ENCODE measurements at places on chromosomes 12 and 14.

DNA sequence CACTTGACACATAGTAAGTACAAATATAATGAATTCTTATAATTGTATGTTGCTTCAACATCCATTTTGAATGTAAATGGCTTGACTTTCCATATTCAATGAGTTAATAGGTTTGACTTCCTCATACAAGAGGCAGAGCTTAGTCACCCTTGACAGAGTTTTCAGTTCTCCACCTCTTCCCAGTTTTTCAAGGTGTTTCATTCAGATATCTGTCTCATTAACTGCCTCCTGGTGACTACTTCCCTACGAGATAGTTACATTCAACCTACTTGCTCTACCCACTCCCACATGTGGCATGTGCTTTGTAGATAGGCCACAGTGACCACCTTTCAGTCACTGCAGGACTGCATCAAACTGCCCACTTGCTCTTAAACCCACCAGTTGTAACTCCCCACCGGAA is 60.0 kb downstream of the MYF5 start:
- no peak for DNase-seq

DNA sequence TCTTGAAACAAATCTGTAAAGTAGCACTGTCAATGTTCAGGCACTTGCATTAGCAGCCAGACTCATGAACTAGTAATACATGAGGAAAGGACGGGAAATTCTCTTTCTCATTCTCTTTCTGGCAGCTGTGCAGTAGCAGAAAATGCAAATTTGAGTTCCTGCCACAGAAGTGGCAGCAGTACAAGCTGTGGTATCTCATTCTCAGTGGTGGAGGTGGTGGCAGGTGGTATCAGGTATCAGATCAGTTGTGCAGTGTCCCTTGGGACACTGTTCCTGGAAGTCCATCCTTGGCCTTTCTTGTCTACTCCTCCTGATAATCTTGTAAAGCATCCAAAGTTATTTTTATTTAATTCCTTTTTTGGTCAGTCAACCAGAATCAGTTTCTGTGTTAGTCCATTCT is 103.0 kb downstream of the C12orf42 start:
- DNase-seq: no peak

DNA sequence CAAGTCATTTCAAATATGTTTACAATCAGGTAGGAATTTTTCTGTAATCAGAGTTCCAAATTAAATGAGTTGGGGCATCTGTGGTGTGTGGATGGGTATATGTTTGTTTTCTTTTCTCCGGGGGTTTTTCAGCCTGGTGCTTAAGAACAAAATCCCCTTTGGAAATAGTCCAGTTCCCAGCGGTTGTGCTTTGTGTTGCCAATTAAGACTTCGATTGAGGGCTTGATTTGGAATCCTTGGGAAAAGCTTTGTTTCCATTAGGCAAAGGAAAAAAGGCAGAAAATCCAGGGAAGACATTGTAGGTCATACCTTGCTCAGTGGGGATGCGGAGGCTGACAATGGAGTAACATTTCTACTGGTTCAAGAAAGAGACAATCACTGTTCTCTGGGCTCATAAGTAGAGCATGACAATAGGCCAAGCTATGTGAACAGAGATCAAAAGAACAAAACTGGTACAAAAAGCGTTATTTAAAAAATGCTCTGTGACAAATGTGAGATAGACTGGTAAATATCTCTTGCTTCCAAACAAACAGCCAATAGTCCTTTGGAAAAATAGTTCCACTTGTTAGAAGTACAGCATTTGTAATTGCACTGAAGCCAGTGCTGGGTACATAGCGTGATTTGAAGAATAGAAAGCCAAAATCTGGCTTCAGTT is 79.7 kb downstream of the EML1 start:
- DNase-seq: no peak

GRCh38 chr14:75222208-75222701 is 45.8 kb upstream of the TMED10 start:
- DNase-seq: no peak

DNA sequence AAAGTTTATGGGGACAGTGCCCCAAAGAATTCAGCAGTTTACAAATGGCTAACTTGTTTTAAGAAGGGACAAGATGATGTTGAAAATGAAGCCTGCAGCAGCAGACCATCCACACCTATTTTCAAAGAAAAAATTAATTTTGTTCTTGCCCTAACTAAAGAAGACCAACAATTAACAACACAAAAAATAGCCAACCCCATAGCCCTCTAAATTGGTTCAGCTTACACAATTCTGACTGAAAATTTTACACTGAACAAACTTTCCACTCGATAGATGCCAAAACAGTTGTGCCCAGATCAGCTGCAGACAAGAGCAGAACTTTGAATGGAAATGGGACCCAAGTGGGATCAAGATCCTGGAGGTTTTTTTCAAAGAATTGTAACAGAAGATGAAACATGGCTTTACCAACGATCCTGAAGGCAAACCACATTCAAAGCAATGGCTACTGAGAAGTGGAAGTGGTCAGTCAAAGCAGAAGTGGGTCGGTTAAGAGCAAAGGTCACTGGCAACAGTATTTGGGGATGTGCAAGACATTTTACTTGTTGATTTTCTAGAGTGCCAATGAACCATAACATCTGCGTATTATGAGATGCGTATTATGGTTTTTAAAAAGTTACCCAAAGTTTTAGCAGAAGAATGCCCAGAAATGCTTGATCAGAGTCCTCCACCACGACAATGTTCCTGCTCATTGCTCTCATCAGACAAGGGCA is 30.0 kb downstream of the SLC39A9 start:
- DNase-seq: no peak

- DNase-seq: no peak
These were observed 909 bp upstream of the TAOK3 start for GRCh38 chr12:118373616-118374015.

GRCh38 chr12:14965221-14965620 is 3.8 kb upstream of the ARHGDIB start:
- DNase-seq: no peak

DNA sequence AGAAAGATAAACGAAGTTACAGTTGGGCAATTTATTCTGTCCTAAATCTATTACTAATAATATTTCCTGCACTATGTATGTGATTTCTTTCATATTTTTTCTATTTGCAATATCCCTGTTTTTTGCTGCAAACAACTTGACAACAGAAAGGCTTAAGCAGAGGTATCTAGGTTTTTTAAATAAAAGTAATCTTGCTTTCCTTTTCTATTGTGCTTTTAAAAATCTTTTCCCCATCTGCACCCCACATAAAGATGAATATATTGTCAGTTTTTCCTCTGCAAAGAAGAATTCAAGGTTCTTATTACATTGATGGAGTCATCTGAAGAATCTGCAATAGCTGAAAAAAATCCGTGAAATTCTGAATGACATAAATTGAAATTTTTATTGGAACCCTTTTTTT is 502 bp upstream of the RALGAPA1 start:
- no peak for DNase-seq

DNA sequence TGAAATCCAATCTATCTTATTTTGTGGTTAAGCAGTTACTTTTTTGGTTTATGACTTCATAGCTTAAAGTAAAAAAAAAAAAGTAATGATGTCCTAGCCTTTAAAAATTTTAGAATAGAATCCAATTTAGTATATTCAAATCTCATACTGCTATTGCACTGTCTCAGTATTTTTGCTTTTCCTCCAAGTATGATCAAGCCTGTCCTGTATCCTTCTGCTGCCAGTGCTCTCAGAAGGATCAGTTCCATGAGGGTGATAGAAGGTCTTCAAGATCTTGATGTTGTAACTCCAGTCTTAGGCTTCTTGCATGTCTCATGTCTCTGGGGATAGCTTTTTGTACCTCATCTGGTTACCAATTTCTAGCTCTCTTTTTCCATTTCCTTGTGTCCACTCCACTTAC is 324.2 kb upstream of the FAR2 start:
- no peak for DNase-seq

DNA sequence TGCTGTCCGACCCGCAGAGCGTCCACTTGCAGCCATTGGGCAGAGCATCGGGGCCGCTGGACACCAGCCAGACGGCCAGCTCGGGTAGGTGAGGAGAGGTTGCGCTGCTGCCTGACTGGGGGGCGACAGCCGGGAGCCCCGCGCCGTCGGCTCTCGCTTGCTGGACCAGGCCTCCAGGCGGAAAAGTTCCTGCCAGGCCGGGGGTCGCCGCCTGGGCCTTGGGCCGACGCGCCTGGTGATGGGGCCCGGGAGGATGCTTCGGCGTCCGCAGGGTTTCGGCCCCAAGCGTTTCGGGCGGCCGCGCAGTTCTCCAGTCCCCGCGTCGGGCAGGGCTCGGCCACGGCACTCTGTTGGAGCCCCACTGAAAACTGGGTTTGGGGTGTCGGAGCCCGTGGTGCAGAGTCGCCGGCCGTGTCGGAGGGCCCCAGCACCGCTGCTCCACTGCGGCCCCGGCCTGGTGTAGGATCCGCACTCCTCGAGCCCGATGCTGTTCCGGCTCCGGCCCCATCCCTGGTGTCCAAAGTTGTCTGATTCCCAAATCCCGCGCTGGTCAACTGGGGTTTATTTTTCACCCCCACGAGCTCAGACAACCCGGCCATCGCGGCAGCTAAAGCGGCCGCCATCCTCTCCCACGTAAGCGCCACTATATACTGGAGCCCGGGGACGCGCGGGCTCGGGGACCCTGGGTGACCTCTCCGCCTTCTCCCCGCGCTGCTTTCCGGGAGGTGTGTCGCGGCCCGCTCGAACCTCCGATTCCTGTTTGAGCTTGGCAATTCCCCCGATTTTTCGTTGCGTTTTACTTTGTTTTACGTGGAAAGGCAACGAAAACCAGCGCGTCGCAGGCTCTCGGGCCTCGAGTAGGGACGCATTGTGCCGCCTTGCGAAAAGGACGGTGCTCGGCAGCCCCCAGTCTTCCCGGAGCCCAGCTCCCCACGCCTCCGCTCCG is 872 bp downstream of the VSX2 start:
- no peak for DNase-seq

GRCh38 chr14:68878908-68879307 is 86.0 kb upstream of the ZFP36L1 start:
- no peak for DNase-seq

DNA sequence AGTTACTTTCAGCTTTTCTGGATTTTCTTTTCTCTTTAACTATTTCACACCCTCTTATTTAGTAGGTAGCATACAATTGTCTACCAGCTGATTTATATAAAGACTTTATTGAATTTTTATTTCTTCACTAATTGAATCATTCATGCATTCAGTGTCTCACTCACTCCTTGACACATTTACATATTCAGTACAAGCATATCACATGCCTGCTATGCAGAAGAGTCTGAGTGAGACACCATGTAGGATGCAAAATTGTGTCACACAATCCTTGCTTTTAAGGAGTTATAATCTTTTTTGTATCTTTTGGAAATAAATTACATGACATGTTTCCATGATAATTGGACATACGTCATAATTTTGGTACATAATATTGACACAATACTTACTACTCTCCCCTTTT is 83.0 kb downstream of the AKAP6 start:
- DNase-seq: no peak

DNA sequence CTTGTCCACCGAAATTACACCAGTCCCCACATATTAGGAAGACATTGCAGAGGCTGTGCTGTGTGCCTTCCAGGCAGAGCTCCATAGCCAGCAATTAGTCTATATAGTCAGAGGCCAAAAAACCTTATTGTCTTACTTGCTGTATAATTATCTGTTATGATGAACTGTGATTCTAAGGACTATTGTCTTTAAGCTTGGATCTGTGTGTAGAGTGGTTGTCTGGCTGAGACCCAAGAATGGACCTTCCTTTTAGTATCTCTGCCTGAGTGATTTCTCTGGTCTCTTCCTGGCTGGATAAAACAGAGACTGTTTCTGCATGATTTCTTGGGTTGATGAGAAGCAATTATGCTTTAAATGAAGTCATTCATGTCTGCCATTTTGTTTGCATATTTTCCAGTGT is 465.3 kb downstream of the PRKD1 start:
- no peak for DNase-seq

DNA sequence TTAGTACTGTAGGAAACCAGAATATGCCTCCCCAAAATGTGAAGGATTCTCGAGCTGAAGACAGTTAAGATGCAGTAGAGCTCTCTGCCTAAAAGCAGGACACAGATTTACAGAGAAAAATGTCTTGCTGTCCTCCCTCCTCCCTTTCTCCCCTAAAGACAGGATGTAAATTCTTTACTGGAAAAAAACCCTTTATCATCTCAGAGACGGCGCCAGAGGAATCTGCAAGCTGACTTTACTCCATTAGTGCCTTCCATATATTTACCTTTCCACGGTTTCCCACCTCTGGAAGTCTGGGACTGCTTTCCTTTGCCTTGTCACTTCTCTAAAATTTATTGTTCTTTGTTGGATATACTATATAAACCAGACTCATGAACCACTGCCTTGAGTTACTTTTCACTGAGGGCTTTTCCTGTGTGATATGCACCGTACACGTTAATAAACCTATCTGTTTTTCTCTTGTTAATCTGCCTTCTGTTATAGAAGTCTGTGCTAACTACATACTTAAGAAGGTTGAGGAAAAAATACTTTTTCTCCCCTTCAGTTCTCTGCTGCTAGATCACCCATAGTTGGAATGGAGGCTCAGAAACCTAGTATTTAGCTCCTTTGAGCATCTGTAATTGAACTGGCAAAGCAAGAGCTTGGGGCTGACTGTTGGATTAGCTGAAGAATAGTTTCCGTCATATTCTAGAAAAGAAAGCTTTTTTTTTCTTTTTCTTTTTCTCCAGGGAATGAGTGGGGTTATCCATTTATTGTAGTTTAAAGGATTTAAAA is 99.9 kb downstream of the RAD51B start:
- DNase-seq: no peak

GRCh38 chr12:58301038-58301729 is 359.8 kb downstream of the ATP23 start:
- no peak for DNase-seq

- no peak for DNase-seq
These were observed 54.7 kb upstream of the JDP2 start for GRCh38 chr14:75373133-75373532.

DNA sequence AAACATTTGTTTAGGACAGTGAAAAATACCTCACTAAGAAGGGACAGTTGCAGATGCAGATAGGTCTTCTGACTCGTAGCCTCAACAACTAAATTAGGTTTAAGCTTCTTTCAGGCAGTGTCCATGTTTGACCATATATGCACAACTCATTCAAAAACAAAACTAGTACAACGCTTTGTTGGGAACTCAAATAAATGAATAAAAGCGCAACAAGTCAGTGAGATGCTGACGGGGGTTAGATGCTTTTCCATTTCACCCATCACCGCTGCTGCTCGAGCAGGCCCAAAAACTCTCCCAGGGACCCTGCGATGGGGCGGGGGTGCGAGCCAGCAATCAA is 633 bp downstream of the RPAP3 start:
- DNase-seq: no peak

- no peak for DNase-seq
These were observed 83.3 kb downstream of the PLXNC1 start for GRCh38 chr12:94231709-94232108.

DNA sequence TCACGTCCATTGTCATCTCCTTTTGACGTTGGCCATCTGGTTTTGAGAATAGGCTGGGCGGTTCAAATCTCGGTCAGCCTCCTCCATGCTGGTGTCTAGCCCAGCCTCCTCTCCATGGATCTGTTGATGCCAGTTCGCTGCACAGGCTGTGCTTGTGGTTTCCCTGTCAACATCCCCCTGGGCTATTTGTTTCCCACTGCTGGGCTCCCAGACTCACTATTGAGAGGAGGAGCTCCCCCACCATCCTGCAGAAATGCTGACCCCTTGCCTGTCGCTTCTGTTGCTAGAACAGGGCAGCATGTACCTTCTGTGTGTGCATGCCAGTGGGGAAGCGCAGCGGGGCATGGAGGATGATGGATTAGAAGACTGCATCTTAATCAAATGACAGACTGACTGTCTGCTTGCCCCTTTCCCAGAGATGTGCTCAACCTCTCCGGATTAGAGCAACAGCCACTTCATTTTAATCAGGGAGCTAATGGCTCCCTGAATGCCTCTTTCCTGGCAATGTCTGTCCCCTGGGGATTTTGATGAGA is 170.5 kb downstream of the TSPAN9 start:
- no peak for DNase-seq
